ENCODE measurements at places on chromosomes 3 and 15. TPM values are rescaled to one million over a fixed set of nuclear protein-coding genes. Genes with fewer than 3 reads are reported as not detected.

Gene CYP8B1
- not detected for total RNA-seq

Gene FEZF2
- not detected for total RNA-seq

Gene TMEM207
- total RNA-seq: not detected

Gene TRH
- total RNA-seq: not detected

Gene CP
- total RNA-seq: 0.17 TPM

Gene GCHFR
- total RNA-seq: 4.2 TPM

Gene SH2D7
- not detected for total RNA-seq

Gene CASR
- total RNA-seq: not detected

Gene TMEM115
- 56.2 TPM for total RNA-seq

Gene NEK11
- total RNA-seq: 1.2 TPM

Gene ZNF197
- total RNA-seq: 10.3 TPM

Gene XCR1
- not detected for total RNA-seq

Gene SMCO1
- 0.34 TPM for total RNA-seq

Gene ABHD17C
- 5.2 TPM for total RNA-seq

Gene ROPN1B
- not detected for total RNA-seq

Gene FBXO40
- not detected for total RNA-seq

Gene GATM
- total RNA-seq: 0.15 TPM

Gene ANAPC13
- 49.2 TPM for total RNA-seq

Gene SERPINI2
- total RNA-seq: not detected

Gene SKOR1
- not detected for total RNA-seq

Gene APOD
- total RNA-seq: 1.0 TPM

Gene C2CD4B
- not detected for total RNA-seq

Gene KBTBD12
- not detected for total RNA-seq

Gene UPK1B
- total RNA-seq: not detected

Gene FHIT
- total RNA-seq: 0.50 TPM

Gene PLA1A
- not detected for total RNA-seq

Gene BCHE
- total RNA-seq: 10.0 TPM

Gene A4GNT
- not detected for total RNA-seq

Gene SLC25A20
- 9.8 TPM for total RNA-seq

Gene RTP1
- not detected for total RNA-seq

Gene CERS3
- not detected for total RNA-seq

Gene KCNMB3
- total RNA-seq: 0.34 TPM

Gene FSIP1
- total RNA-seq: 0.17 TPM

Gene SLC22A13
- total RNA-seq: not detected

Gene EEFSEC
- total RNA-seq: 16.1 TPM

Gene P2RY1
- 0.30 TPM for total RNA-seq

Gene CACNA2D3
- total RNA-seq: not detected

Gene C15orf61
- total RNA-seq: 3.6 TPM

Gene RTP3
- total RNA-seq: not detected

Gene ARGFX
- not detected for total RNA-seq

Gene EOGT
- total RNA-seq: 23.5 TPM

Gene RAP2B
- 12.9 TPM for total RNA-seq

Gene ARPP21
- not detected for total RNA-seq

Gene AMT
- 2.5 TPM for total RNA-seq

Gene COL6A5
- total RNA-seq: not detected

Gene FRMD4B
- total RNA-seq: 0.67 TPM

Gene CFAP44
- total RNA-seq: 0.17 TPM

Gene USP3
- total RNA-seq: 27.1 TPM

Gene CHRFAM7A
- total RNA-seq: not detected

Gene SLC9C1
- total RNA-seq: not detected

Gene ASB14
- total RNA-seq: not detected

Gene SERINC4
- total RNA-seq: 0.15 TPM

Gene CHRM5
- total RNA-seq: not detected
